ENCODE measurements at places on chromosomes 6 and 20.

DNA sequence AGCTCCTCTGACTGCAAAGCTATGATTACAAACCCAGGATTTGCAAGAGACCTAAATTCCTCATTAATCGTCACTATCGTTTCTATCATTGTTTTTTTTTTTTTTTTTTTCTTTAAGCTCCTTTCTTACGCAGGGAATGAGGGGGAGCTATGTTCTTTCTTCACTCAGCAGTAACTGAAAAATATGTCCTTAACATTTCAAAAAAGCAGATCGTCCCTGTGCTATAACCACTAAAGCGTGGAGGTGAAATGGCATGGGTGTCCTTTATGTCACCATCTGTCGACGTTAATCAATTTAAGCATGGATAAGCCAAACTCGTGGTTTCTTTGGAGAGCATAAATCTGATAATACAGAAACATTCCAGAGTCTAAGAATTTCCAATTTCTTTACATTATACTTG lies 67.9 kb upstream of the TRAF3IP2 start:
- DNase-seq = no peak

- DNase-seq = no peak
Observed at GRCh38 chr20:10090588-10091166, 55.9 kb downstream of the ANKEF1 start.

DNA sequence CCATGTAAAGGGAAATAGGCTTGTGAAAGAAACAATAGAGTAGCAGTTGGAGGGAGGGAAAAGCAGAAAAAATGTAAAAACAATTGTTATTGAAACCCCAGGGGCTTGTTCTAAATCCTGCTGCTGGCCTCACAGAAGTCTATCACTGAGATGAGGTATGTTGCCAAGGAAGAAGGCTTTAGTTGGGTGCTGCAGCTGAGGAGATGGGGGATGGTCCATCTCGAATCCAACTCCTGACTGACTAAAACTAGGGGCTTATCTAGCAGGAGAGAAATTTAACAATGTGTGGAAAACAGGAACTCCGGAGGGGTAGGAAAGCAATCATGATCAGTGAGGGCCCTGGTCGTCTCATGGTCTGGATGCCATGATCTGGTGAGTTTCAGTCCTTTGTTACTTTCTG lies 225.0 kb upstream of the EXOC2 start:
- no peak for DNase-seq

- no peak for DNase-seq
Observed at GRCh38 chr20:43570496-43570895, 11.7 kb downstream of the SGK2 start.

DNA sequence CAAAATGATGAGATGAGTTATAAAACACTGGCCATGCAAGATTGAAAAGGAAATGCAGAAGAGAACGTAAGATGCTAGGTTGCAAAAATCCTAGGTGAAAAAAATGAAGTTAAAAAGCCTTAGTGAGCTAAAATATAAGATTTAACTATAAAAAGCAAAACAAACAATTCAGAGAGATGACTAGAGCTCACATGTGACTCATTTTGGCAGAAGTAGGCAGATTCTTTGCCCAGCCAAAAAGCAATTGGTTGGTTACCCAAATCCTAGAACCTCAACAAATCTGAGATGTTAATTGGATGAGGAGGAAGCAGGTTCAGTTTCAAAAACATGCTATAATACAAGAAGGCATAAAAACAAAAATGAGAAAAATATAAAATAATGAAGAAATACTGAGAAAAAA lies 249.1 kb downstream of the OGFRL1 start:
- no peak for DNase-seq

DNA sequence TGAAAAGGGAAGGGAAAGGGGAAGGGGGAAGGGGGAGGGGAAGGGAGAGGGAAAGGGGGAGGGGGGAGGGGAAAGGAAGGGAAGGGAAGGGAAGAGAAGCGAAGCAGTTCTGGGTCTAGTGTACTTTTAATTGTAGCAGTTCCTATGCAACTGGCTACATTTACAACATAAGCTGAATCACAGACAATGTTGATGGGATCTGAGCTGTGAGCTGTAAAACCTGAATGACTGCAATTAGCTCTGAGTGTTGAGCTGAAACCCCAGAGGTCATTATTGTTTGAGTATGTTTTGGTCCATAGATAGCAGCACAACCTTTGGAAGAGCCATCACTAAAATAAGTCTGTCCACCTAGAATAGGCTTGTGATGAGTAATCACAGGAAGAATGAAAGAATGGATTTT lies 7.2 kb upstream of the ABHD12 start:
- DNase-seq = no peak

DNA sequence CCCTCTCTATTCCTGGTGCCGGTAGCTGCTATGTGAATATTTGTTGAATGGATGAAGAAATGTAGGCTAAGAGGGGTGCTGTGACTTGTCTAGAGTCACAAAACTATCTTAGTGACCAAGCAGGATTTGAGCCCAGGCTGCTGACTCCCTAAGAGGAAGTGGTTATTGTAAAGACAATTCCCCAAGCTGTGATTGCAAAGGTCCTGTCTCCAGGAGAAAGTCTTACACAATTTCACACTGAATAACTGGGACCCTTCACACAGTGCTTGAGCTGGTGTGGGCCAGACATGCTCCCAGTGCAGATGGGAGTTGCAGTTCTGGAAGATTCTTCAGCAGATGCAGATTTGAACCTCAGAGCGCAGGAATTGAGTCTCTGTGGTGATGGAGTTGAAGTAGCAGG lies 38.1 kb downstream of the IYD start:
- DNase-seq = no peak

- no peak for DNase-seq
Observed at GRCh38 chr6:90003941-90004340, 109.7 kb downstream of the GJA10 start.

GRCh38 chr6:16729183-16729691 lies 32.0 kb downstream of the ATXN1 start:
- no peak for DNase-seq

- DNase-seq = no peak
Observed at GRCh38 chr20:55252521-55252920, 752.8 kb downstream of the CBLN4 start.

GRCh38 chr6:19024737-19025136 lies 637.6 kb downstream of the RNF144B start:
- DNase-seq = no peak

GRCh38 chr6:56536536-56536935 lies 106.2 kb downstream of the DST start:
- no peak for DNase-seq

GRCh38 chr20:41889126-41889843 lies 271.1 kb upstream of the CHD6 start:
- DNase-seq = no peak

- peak; percentile 74 for DNase-seq
Observed at GRCh38 chr20:31514154-31515071, at the start of gene HM13. HM13 (plus strand) TSS chr20:31514442; CDS start chr20:31514552, 110 bp downstream.

GRCh38 chr20:57040924-57041323 lies 225.5 kb downstream of the BMP7 start:
- DNase-seq = no peak

- DNase-seq = no peak
Observed at GRCh38 chr20:41408156-41408794, 41.7 kb upstream of the EMILIN3 start.

GRCh38 chr20:36125097-36125496 lies 29.4 kb upstream of the EPB41L1 start:
- DNase-seq = no peak

DNA sequence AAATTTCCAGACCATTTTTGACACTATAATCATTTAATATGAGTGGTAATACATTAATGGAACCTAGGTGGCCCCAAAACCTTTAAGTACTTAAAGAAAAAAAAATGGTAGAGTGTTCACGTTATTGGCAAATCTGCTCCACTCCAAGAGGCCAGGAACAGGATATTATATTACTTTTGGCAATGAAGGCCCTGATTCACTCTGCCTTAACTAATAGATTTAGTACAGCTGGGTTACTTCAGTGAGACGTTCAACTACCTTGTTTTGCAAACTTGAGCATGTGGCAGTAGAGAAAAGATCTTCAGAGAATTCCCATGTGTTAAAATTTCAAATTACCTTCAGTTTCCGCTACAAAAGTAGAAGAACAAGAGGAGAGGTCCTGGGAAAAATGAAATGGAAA lies 12.8 kb downstream of the ADNP start:
- DNase-seq = no peak

DNA sequence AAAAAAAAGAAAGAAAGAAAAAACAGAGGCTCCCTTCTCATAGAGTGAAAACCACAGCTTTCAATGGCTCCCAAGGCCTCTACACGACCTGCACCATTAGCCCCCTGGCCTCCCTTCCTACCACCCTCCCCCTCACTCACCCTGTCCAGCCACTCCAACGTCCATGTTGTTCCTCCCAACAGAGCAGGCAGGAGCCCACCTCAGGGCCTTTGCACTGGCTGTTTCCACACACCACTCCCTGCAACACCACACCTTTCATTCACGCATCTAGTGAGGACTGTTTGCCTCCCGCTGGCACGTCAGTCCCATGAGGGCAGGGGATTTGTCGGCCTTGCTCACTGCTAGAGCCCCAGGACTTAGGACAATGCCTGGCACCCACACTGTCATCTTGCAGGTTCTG lies 39.5 kb downstream of the GRM4 start:
- DNase-seq = no peak

DNA sequence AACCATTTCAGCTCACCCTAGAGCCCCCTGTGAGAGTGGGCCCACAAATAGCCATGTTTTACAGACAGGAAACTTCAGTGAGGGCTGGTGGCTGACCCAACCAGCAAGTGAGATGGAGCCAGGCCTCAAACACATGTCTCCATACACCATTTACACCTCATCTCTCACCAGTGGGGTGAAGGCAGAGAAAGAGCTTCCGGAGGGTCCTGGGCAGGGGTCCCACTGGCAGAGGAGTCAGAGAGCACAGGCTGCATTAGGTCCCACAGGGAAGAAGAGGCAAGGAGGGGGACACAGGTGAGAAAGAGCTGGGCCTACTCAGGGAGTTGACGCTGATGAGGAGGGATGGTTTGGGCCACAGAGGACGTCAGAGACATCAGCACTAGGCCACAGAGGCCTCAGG lies 172.6 kb downstream of the VEGFA start:
- DNase-seq = no peak

GRCh38 chr6:31157513-31158139 lies at the start of gene CCHCR1:
CCHCR1 (minus strand) TSS chr6:31157802; CDS start chr6:31157600, 202 bp downstream.
- DNase-seq = no peak

DNA sequence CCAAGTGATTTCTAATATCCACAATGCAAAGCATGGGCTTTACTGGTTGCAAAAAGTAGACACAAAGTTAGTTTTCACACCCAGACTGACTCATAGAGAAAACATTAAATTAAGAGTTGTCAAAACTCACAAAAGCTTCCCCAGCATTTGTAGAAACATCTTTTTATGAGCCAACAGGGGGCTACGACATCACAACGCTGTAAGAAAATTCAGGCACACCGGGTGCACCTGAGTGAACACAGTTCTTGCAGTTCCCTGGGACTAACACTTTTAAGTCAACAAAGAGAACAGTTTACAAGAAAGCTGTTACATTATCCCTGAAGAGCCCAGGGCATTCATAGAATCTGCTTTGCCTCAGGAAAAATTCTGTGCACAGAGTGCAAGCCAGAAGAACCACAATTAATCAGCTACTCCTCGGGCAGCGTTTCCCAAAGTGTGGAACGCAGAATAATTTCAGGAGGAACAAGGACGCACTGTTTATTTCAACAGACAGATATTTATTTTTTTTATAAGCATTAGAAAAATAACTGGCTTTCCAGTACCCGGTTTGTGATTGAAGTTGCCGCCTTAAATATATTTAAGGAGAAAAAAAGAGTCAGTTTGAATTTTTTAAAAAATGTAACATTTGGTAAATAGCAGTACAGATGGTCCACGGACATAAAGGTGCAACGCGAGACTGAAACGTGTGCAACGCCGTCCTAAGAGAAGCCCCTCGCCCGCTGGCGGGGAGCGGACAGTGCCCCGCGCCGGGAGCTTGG lies 1.2 kb downstream of the NCOA5 start:
- no peak for DNase-seq

DNA sequence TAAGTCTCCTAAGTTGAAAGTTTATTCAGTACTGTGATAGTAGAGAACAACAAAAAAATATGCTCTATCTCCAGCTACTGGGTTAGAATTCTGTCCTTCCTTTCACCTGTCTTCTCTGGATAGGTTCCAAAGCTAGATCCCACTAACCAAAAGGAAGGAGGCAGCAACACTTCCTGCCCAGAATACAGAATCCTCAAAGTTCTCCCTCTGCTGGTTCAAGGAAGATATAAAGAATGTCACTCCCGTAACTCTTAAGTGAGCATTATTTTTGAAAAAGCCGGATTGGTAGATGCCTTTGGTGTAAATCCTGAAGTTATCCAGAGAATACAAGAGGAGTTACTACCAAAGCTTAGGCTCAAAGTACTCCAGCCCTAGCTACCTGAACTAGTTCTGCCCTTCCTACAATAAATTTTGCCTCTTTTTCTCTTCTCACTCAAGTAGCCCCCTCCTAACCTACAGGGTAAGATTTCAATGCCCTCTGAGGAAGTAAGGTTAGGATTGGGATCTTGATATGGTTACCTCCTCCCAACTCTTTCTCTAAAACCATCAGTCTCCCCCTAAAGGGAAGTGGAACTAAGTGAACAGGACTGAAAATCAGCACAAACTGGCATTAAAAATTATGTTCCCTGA lies 26.0 kb upstream of the CRIP3 start:
- DNase-seq = no peak

- DNase-seq = no peak
Observed at GRCh38 chr6:113805173-113805790, 51.9 kb upstream of the MARCKS start.

DNA sequence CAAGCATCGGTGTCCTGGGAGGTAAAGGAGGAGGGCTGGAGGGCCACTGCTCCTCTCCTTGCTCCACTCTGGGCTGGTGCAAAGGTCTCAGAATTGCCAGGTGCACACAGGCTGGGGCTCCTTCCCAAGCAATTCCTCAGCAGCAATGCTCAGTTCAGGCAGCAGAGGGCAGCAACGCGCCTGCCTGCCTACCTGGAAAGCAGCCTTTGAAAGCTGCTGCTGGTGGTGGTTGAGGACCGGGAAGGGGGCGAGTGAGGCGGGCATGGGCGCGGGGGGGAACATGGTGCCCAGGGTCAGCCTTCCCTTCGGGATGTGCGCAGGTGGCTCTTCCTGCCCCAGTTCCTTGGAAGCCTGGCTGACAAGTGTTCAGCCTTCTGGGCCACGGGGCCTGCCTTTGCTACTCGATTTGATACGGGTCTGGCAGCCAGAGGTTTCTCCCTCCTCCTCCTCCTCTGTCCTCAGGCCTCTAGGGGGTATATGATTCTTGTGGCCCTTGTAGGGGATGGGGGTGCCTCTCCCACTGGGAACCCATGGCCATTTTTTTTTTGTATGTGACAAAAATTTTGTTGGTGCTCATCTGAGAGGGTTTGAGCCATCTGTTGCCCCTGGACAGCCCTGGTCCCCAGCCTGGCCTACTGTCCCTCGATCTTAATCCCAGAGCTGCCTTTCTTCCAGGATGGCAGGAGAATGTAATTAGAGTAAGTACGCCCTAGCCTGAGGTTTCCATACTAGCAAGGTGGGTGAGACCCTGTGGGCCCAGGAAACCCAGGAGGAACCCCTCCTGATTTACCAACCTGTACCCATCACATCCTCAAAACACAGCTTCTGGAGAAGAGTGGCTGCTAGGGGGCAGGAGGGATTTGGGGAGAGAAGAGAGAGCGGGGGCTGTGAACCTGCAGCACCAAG lies 20.1 kb downstream of the MRPS18A start:
- peak; percentile 70 for DNase-seq

GRCh38 chr20:44941120-44941691 lies 19.0 kb downstream of the TOMM34 start:
- no peak for DNase-seq
